ENCODE measurements at places on chromosomes 7 and 10.

- DNase-seq = no peak
Observed at GRCh38 chr7:96330193-96330592, 8.3 kb upstream of the SLC25A13 start.

DNA sequence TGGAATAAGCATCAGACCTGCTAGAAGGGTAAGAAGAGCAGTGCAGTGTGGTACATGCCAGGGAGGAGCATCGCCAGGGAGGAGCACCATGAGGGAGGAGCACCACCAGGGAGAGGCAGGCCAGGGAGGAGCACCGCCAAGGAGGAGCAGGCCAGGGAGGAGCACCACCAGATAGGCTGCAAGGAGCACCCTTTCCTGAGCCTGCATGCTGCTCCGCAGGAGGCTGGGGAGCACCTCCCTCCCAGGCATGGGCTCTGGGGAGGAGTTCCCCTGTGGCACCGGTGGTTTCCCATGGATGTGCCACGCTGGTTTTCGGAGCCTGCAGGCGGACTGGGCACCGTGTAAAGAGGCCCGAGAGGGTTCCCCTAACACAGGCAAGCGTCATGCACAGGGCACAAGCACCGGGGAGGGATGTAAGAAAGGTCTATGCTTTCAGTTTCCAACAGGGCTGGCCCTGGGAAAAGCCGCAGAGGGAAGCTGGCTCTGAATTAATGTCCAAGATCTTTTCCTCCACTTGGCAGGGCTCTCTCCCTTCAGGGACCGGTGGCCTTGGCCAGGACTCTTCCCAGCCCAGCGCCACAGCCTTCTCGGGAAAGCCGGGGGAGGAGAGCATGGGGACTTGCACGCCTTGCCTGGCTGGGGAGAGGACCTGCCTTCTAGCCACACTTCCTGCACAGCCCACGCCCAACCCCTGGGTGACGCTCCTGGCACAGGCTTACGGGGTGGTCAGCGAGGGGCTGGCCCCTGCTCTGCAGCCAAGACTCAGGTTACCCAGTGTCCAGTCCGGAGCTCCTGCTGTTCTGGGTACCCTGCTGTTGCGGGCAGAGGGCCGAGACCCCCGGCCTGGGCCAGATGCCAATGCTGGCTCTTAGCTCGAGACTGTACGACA lies 11.5 kb upstream of the GPER1 start:
- DNase-seq = no peak

DNA sequence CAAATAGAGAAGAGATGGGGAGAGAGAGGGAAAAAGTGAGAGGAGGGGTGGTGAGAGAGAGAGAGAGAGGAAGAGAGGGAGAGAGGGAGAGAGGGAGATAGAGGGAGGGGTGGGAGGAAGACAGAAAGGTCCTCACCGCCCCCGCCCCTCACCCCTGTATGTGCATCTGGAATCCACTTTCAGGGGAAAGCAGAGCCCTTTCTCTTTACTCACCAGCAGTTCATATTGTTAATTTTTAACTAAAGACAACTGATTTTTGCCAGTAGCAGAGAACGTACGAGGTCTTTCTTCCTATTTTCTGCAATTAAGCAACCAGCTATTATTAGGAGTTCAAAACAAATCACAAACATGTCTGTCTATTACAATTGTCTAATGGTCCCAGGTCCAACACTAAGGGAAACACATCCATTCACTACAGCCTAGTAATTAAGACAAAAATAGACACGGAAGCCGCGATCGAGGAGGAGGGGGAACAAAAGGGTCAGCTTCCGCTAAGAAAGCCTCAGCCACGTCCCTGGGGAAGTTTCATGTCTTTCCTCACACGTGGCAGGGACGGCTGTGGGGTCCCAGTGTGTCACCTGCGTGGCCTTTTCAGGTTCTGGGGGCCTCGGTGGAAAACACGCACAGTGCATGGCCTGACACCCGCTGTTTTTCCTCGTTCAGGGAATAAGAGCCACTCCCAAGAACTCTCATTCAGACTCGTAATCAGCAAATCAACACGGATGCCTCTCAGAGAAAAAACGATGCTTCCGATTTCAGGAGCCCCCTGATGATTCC lies 572.0 kb downstream of the PTPRN2 start:
- no peak for DNase-seq

GRCh38 chr10:132078746-132079345 lies 13.1 kb downstream of the JAKMIP3 start:
- no peak for DNase-seq

- no peak for DNase-seq
Observed at GRCh38 chr10:114131094-114131493, 42.9 kb downstream of the CCDC186 start.

DNA sequence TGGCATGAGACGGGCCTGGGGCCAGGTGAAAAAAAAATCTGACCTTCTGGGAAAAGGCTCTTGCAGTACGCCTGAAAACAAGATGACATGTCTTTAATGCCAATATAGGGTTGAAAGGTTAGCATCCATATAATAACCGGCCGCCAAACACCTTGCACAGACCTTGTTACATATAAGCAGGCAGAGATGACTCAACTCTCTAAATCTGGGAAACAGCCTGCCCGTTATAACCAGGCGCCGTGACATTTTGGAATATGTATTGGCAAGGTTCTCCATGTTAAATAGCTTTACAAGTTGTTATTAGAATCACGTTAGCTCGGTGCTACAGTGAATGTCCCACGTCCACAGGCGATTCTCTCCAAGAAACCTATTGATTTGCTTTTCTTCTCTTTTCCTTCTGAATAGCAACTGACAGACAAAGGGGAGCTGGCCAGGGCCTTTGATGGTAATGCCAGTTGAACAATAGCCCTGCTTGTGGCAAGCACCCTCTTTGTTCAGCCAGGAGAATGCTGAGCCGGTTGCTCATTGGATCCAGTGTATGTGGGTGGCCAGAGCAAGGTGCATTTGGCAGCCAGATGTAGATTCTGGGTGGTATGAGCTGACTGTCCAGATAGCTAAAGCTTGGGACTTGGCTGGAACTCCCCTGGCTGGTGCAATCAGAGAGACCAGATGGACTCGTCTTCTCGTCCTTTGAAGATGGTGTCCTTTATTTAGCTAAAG lies 80.1 kb upstream of the AUTS2 start:
- DNase-seq = no peak

GRCh38 chr7:129434675-129435318 lies 565 bp downstream of the STRIP2 start:
- DNase-seq = no peak

DNA sequence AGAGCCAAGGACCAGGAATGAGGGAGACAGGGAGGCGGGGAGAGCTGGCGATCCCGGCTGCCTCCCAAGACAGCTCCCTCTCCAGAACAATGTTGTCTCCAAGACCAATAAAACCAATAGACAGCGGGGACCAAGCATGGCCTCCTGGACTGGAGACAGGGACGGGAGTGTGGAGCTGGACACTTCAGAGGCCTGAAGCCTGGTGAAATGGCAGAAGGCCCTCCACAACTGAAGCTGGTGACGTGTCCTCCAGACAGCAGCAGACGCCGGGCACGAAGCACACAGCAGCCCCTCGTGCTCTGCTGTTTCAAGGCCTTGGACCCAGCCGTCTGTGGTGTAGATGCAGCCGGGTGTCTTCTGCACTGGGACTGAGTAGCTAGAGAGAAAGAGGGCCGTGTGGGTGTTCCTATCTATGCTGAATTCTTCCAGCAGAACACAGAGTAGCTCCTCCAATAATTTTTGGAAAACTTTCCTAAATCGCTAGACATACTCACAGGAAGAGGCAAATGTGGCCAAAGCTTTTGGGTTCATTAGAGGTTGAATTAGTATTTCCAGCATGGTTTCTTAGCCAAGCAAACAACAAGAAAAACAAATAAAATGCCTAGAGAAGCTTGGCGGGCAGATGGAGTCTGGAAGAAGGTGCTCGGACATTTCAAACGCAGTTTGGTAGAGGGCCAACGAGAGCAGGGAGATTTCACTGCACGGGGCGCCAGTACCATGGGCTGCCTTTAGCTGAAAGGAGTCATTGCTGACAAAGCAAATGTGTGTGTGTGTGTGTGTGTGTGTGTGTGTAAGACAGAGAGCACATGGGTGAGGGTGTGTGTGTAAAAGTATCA lies 570.4 kb downstream of the TCERG1L start:
- DNase-seq = no peak

DNA sequence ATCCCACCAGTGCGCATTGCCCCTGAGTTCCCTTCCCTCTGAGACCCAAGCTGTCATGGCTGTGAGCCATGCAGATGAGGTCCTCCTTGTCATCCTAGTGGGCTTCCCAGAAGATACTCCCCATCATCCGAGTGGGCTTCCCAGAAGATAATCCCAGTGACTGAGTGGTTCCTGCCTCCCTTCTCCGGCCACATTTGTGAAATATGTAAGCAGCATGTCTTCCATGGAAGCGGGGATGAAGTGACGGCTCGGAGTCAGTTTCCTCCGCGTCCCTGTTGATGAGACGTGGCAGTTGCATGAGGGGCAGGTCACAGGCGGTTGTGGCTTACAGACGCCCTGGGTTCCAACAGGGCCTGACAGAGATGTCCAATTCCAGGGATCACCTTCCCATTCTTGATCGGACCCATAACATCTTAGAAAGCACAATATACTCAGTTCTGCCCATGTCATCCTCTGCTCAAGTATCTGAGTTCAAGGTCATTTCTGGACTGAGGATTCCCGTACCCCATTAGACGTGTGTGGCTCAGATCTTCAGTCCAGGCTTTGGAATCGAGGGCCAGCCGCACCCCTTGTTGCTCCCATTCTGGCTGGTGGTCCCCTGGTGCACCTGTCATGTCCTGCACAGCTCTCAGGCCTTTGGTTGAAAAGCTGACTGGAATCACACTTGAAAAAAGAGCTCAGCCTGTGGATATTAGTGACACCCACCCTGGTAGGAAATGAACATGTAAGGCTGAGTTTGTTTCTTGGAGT lies 166.9 kb downstream of the PTPRN2 start:
- DNase-seq = no peak

DNA sequence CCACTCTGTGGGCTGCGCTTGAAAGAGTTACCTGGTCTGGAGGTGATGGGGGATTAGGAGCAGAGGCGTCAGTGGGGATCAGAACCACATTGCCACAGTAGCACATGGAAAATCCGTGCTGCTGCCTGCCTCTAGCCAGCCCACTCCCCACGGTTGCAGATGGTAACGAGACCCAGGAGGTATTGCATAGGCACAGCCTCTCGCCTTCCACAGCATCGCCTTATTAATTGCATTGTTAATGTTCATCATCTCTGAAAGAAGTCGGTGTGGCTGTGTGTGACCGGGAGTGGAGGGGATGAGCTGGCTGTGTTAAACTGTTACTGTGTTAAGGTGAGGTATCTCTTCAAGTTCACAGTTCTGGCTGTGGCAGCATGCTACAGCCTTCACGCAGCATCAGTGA lies 35.2 kb upstream of the LRRC4 start:
- no peak for DNase-seq

GRCh38 chr10:22319547-22319979 lies 1.3 kb upstream of the BMI1 start:
- no peak for DNase-seq

- DNase-seq = no peak
Observed at GRCh38 chr7:8411103-8411502, 22.3 kb upstream of the NXPH1 start.

DNA sequence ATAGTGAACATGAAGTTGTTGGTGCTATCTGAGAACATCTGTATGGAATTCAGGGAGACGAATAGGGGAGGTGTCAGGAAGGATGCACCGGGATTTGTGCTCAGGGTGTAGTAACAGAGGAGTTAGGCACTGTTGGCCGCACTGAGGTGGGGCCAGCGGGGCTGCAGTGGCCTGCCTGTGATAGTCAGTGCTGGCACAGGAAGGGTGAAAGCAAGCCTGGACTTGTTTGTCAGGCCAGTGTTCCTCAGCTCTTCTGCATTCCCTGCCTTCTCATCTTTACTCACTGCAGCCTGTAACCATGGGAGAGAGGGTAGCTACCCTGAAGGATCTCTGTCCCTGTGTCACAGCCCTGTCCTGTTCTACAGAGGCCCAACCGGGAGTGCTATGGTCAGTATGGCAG lies 81.3 kb downstream of the SH2D4B start:
- no peak for DNase-seq

- DNase-seq = no peak
Observed at GRCh38 chr10:95275726-95276366, 15.0 kb downstream of the PDLIM1 start.

DNA sequence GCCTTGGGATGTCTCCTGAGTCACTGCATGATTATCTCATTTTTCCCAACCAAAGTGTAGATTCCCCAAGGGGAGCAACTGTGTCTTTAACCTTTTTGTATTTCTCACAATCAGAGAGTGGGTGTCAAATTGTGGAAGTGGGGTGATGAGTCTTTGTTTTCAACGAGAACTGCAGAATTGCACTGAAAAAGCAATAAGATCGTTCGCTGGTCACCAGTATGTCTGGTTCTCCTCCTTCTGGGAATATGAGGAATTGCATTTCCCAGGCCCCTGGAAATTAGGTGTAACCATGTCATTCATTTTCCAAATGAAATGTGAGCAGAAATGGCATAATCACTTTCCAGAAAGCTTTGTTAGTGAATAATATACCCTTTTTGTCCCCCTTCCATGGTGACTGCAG lies 326.9 kb downstream of the GPAM start:
- no peak for DNase-seq

- no peak for DNase-seq
Observed at GRCh38 chr10:90047243-90047729, 345.9 kb downstream of the KIF20B start.

- DNase-seq = no peak
Observed at GRCh38 chr10:61749291-61749690, 86.6 kb downstream of the CABCOCO1 start.

DNA sequence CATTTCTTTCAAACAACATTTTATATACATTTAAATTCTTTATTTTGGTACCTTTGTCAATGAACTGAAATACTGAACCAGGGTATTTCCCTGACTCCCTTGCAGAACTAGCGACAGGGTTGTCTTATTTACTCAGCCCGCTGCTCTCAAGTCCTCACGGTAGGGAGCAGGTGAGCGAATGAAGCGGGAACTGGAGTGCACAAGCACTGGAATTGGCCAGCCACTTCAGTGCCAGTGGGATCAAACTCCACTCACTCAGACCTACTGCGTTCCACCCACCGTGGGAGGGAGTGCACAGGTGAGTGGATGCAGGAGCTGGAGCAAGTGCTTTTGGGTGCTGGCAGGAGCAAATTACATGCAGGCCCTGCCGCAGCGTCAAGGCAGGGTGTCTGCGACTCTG lies 28.1 kb upstream of the NEUROD6 start:
- DNase-seq = no peak

- no peak for DNase-seq
Observed at GRCh38 chr7:95026421-95027072, 119.2 kb downstream of the PPP1R9A start.

DNA sequence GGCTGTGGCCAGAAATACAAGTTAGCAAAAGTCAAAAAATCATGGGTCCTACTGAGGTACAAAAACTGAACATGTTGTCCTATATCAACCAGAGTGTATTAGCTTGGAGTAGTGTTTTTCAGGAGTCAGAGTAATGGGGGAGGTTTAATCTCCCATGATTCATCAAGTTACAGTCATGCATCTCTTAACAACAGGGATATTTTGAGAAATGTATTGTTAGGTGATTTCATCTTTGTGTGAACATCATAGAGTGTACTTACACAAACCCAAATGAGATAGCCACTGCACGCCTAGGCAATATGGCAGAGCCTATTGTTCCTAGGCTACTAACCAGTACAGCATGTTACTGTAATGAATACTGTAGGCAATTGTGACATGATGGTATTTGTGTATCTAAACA lies 14.9 kb upstream of the TES start:
- no peak for DNase-seq

Measured in BJ (cell line).